HT1080 (cell line): ENCODE measurements at places on chromosomes 12 and 14.
A peak's percentile ranks its signal among the peaks of the same experiment; 100 is the strongest.

DNA sequence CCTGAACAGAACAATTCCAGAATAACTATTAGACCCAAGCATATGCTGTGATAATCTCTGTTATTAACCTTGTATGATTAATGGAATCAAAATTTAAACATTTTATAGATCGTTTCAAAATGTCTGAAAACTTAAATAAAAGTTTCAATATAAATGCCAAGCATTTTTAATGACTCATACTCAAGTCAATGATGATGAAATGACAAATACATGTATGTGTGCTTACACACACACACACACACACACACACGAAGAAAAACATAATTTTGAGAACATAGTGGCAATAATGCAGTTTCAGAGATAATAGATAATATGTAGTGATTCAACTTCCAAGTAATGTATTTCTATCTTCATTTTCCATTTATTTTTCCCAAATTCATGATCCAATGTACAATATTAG, 384.9 kb upstream of the FOXG1 start:
- no peak for DNase-seq

DNA sequence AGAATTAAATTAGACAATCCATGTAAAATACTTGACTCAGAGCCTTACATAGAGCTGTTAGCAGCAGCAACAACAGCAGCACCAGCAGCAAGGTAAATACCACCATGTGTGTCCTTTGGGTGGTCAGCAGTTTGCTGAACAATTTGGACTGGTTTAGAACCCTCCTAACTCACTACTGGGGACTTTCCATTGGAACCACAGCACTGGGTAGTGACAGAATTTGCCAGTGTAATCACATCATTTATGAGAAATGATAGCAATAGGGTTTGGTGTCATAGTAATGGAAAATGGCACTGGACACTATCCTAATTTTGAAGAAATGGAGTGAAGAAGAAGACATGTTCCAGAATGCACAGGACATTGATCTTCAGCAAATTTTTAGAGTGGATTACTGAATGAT, 392.8 kb downstream of the RAD51B start:
- no peak for DNase-seq

DNA sequence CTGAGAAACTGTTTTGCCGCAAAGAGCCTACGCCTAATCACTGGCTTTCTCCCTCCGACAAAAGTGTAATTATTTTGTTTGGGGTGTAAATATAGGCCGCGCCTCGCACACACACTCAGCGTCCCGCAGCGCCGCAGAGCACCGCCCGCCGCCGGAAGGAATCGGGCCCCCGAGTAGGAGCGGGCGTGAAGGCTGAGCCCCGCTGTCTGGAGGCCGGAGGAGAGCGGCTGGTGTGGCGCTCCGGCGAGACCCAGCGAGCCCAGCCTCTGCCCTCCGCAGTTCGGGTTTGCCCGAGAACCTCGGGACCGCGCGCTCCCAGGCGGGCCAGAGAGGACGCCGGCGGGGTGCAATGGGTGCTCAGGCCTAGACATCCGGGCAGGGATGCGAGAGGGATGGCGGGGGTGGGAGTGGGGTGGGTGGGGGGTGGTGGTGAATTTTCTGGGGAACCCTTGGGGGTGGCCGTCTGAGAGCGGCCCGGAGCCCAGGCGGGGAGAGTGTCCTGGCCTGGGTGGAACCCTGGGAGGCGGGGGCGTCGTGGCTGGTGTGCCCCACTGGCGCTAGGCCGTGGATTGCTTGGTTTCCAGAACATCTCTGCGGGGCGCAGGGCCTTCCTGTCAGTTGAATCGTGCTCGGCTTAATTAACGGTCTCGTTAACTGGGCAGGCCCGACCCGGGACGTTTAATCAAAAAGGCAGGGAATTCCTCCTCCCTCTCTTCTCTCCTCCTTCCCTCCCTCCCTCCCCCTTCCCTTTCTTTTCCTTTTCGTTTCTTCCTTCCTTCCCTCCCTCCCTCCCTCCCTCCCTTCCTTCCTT, 4.7 kb upstream of the LHX5 start:
- DNase-seq = no peak

GRCh38 chr12:19052689-19053088, 76.8 kb upstream of the PLEKHA5 start:
- no peak for DNase-seq

DNA sequence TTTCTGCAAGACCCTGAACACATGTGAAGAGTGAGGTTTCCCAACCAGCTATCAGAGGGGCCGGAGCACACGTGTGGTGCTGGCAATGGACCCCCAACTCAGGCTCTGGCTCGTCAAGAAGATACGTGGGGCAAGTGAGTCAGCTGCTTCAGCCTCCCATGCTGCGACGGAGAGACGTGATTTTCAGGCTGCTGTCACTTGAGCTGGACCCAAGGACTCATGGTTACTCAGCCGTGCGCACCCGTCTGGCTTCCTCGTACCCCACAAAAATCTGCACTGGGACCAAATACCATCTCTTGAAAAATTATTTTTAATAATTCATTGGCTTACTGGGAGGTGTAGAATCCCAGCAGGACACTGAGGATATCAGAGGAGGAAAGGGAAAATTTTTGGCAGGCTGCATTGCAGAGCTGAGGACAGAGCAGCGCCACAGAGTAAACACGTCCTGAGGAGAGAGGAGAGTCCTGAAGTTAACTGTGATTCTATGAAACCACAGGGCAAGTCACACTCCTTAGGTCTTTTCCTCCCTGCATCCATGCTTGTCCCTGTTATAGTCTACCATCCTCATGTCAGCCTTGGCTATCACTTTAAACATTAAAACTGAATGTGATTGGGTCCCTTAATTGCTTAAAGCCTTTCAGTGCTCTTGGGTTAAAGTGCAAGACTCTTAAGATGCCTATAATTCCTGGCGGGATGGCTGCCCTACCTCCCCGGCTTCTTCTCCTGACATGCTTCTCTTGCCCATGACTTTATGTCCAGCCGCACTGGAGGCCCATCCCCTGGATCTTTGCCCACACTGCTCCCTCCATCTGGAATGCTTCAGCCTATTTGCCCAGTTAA, 95.3 kb upstream of the SLC35F4 start:
- no peak for DNase-seq

- DNase-seq = peak; percentile 86
These were observed 573.0 kb downstream of the FOXG1 start for GRCh38 chr14:29339494-29340172.

DNA sequence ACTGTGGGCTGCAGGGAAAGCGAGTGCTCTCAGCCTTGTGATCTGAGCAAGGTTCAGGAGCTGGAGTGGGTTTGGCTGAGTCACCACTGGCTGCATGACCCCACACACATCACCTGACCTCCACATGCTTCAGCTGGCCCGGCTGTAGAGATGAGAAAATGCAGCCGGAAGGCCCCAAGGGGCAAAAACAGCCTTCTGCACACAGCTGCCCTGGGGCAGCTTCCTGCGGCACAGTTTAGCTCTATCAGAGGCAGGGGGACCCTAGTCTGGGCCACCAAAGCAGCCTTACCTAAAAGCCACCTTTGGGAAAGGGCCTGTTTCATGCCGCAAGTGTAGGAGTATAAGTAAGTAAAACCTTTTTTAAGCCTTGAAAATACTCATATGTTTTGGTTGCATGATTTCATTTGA, 123.3 kb downstream of the SSPN start:
- DNase-seq = peak; percentile 90

DNA sequence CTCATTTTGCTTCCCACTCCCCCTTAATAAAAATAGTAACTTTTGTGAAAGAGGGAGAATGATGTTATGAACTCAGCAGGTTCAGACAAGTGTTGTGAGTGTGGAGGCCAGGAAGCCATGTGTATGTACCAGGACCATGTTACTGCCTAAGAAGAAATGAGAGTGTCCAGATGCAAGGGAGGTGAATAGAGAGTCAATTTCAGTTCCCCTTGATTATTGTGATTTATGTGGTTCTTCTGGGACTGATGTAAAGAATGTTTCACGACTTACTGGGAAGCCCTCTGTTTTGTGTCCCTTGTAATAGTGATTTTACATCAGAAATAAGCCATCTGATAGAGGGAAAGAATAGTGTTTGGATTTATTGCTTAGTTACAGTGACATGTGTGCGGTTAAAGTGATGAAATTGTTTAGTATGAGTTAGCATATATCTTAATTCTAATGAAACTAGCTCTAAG, 32.5 kb downstream of the FBXO34 start:
- no peak for DNase-seq
